ENCODE measurements at places on chromosomes 7 and 10.

- no peaks in the 10 kb centered on the region for H3K27me3 ChIP-seq
- DNase-seq = no peak
- no peaks in the 10 kb centered on the region for H3K4me1 ChIP-seq
- H3K36me3 ChIP-seq = peaks cover 18% of the 10 kb centered on the region
- no peak overlapping the region for H3K4me3 ChIP-seq
These were observed 166.6 kb downstream of the VTI1A start for GRCh38 chr10:112613620-112614019.

GRCh38 chr7:28688651-28689050, 269.5 kb downstream of the TRIL start:
- no peak for DNase-seq
- H3K4me3 ChIP-seq = no peak overlapping the region
- no peaks in the 10 kb centered on the region for H3K4me1 ChIP-seq
- no peaks in the 10 kb centered on the region for H3K36me3 ChIP-seq

DNA sequence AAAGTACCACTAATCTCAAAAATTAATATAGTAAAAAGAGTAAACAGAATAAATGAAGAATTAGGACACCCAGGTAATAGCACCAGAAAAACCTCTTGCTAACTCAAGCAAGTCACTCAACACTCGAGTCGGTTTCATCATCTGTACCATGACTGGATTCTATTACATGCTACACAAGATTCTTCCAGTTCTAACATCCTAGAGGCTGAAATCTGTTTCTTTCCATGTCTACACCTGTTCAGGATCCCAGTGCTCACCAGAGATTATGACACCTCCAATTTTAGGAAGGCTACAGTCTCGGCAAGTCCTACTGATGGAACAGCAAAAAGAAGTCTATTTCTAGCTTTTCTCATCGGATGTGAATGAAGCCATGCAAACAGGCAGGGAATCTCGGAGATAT, 95.3 kb upstream of the ANK3 start:
- H3K4me1 ChIP-seq = no peaks in the 10 kb centered on the region
- H3K36me3 ChIP-seq = peaks cover 3% of the 10 kb centered on the region
- no peak for DNase-seq
- H3K27me3 ChIP-seq = no peaks in the 10 kb centered on the region
- no peak overlapping the region for H3K27ac ChIP-seq

DNA sequence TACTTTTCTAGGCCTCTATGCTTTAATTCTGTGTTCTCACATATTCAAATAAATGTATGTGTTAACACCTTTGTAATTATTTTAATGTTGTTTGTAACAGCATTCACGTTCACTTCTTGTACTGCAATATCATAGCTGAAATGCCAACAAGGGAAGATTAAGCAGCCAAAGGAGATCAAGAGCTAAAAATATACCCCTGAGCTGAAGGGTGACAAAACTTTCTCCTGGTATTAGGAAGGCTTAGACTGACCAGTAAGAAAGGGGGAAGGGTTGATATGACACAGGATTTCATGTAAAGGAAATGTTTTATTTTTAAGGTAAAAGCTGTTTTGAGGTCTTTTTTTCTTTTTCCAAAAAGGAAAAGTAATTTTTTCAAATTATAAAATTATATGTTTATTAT, 40.4 kb upstream of the VDAC2 start:
- peaks cover 35% of the 10 kb centered on the region for H3K4me1 ChIP-seq
- peak overlapping the region; percentile 80 for H3K27ac ChIP-seq
- H3K36me3 ChIP-seq = peaks cover 32% of the 10 kb centered on the region
- DNase-seq = no peak
- H3K27me3 ChIP-seq = no peaks in the 10 kb centered on the region

- no peaks in the 10 kb centered on the region for H3K36me3 ChIP-seq
These were observed 13.8 kb downstream of the LRIT2 start for GRCh38 chr10:84211566-84211965.

- no peak for DNase-seq
- H3K27ac ChIP-seq = no peak overlapping the region
- peaks cover 9% of the 10 kb centered on the region for H3K27me3 ChIP-seq
- no peaks in the 10 kb centered on the region for H3K4me1 ChIP-seq
- no peaks in the 10 kb centered on the region for H3K36me3 ChIP-seq
These were observed 212.0 kb downstream of the MAGI2 start for GRCh38 chr7:79241288-79242060.
